ENCODE measurements at places on chromosomes 1 and 21.

- no peak for DNase-seq
Observed at GRCh38 chr1:182098301-182098700, 36.8 kb upstream of the ZNF648 start.

GRCh38 chr1:176996456-176997090 lies 167.9 kb downstream of the ASTN1 start:
- peak; percentile 70 for DNase-seq

DNA sequence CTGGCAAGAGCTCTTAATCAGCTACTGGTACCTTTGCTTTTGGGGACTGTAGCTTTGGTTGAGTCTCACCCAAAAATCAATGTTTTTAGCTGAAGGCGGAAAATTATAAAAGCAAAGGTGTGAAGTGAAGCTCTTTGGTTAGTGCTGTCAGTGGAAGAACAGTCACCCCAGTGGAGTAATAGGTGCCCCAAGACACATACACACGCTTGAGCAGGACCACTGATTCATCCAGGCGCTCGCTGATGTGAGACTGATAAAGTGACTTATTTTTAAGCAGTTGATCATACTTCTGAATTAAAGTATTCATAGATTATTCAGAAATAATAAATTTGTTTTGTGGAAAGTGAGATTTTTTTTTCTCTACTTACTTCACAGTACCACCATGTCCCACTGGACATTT lies 37.1 kb downstream of the TGFB2 start:
- DNase-seq: no peak

DNA sequence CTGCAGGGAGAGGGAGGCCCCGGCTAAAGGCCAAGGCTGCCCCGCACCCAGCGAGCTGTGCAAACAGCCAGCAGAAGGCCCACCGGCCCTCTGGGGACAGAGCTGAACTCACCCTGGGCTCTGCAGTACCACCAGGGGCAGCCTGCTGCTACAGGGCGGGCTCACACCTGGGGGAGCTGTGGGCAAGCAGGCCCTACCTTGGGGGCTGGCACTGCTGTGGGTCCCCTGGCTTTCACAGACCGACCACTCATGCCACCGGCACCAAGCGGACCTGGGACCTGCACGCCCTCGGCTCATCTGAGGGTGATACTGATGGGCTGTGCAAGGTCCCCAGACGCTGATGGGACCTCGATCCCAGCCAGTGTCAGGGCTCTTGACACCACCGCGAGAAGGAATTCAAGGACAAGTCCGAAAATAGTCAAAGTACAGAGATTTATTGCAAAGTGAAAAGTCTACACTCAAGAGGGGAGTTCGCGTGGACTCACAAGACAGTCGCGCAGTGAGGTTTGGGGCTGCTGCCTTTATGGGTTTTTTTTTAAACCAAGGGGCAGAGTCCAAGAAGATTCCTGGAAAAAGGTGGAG lies 61.0 kb upstream of the ADARB1 start:
- DNase-seq: peak; percentile 11

GRCh38 chr1:85453640-85454194 lies 11.2 kb downstream of the DDAH1 start:
- DNase-seq: no peak

DNA sequence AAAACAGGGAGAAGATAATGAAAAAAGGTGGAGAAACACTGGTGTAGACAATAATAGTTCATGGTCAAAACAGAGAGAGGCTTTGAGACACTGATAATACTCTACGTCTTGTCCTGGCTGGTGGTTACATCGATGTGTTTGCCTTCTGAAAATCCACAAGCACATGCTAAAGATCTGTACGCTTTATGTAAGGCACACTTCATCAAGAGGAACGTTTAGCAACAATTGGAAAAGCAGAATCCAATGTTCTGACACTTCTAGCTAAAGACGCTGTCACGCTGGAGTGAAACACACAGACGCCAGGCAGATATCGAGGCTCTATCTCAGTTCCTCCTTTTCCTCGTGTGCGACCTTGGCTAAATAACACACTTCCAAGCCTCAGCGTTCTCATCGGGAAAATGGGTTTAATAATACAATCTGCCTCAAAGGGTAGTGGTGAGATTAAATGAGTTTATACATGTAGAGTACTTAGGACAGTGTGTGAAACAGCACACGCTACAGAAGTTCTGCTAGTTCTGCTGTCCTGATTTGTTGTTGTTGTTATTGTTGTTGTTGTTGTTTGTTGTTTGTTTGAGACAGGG lies 386.1 kb downstream of the SETD4 start:
- DNase-seq: no peak

- no peak for DNase-seq
Observed at GRCh38 chr1:11558871-11559590, 80.1 kb downstream of the DISP3 start.

GRCh38 chr1:62891956-62892562 lies 108.1 kb downstream of the ATG4C start:
- DNase-seq: no peak

- no peak for DNase-seq
Observed at GRCh38 chr1:38570657-38570975, 289.0 kb downstream of the RRAGC start.

DNA sequence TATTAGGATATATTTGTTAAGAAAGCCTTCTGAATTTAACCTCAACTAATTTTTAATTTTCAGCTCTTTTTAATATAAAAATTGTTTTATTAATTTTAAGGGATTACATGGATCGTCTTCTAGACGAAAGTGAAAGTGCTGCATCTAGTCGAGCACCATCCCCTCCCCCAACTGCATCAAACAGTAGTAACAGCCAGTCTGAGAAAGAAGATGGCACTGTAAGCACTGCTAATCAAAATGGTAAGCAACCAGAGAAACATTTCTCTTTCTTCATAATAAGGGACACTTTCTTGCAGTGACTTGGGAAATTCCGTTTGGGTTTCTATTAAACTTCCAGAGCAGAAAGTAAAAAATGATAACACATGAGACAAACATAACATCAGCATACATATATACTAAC lies 56.9 kb downstream of the MIER1 start:
- DNase-seq: no peak

- DNase-seq: no peak
Observed at GRCh38 chr1:98177751-98178150, 256.9 kb upstream of the DPYD start.

DNA sequence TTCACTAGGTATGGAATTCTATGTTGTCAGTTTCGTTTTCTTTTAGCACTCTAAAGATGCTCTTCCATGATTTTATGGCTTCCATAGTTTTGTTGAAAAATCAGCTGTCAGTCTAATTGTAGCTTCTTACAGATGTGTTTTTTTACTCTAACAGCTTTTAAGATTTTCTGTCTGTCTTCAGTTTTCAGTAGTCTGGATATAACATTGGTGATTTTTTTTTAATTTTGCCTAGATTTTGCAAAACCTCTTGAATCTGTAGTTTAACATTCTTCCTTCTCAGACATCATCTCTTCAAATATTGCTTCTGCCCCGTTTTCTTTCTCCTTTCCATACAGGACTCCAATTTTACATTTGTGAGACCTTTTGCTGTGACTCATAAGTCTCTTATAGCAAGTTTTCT lies 17.9 kb upstream of the DYRK1A start:
- DNase-seq: no peak

GRCh38 chr21:46437096-46437498 lies 21.6 kb upstream of the DIP2A start:
- no peak for DNase-seq

GRCh38 chr1:107247679-107248078 lies 106.8 kb downstream of the NTNG1 start:
- no peak for DNase-seq

DNA sequence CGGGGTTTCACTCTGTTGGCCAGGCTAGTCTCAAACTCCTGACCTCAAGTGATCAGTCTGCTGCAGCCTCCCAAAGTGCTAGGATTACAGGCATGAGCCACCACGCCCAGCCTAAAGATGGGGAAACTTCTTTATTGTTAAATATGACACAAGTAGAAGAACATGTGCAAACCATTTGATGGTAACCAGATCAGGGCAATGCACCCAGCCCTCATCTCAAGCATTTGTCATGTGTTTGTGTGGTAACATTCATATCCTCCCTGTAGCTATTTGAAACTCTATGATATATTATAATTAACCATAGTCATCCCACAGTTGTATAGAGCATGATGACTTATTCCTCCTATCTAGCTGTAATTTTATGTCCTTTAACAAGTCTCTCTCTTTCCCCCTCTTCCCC lies 119.5 kb upstream of the TMPRSS2 start:
- DNase-seq: no peak

DNA sequence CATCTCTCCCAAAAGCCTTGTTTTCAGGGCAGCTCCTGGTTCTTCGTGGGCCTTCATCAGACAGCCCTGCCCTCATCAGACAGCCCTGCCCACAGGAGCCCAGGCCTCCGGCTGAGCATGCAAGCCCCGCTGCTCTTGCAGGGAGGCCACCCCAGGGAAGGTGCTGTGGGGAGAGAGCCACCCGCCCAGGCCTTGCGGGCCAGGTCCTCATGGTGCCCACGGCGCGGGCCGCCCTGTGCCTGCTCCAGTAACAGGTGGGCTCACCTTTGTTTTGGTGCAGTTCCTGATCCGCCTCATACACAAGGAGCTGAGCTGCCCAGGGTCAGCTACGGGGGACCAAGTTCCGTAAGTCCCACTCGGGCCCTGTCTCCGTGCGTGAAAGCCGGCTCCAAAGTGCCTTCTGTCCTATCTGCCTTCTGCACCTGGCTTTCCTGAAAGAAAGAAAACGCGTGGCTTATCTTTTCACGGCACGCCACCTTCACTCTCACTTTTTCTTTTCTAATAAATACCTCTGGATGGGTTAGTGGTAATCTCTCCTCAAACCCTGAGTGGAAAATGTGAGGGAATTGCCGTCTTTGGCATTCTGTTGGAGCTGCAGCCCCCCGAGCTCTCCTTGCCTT lies 65.9 kb downstream of the SLC37A1 start:
- no peak for DNase-seq

DNA sequence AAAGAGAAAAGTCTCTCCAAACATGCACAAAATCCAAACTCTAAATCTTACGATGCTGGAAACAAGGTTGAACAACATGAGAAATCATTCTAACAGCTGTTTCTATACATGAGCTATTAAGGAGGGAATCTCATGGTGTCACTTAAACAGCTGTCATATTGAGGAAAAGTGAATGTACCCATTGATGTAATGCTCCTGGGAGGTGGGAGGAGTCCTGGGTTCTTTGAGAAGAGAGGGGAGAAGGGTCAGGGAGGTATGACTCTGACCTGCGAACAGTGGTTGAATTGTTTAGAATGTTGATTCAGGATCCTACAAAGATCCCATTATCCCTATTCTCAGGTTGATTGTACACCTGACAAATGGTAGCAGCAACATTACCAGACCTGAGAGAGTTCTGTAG lies 49.3 kb downstream of the ZC3H11B start:
- no peak for DNase-seq

- DNase-seq: no peak
Observed at GRCh38 chr1:22043198-22043769, 9.2 kb upstream of the CDC42 start.

- peak; percentile 17 for DNase-seq
Observed at GRCh38 chr1:24635195-24635843, 7.8 kb upstream of the SRRM1 start.

DNA sequence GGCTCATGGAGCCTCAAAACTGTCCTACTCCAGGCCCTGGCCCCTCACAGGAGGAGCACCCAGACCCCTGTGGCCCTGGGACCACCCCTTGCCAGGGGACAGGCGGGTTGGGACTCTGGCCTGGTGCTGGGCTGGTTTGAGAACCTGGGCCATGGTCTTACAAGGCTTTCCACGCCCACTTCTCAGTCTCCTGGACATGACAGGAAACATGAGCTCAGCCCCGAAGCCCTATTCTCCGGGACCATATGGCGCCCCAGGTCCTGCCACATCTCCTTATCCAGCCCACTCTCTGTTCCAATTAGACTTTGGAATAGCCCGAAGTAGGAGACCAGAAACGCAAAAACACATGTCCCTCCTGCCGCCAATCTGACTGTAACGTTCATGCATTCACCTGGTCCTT lies 47.9 kb downstream of the KCNAB2 start:
- no peak for DNase-seq

- no peak for DNase-seq
Observed at GRCh38 chr21:46411236-46411635, 47.5 kb upstream of the DIP2A start.

GRCh38 chr1:21872445-21873079 lies 60.5 kb downstream of the LDLRAD2 start:
- DNase-seq: no peak

DNA sequence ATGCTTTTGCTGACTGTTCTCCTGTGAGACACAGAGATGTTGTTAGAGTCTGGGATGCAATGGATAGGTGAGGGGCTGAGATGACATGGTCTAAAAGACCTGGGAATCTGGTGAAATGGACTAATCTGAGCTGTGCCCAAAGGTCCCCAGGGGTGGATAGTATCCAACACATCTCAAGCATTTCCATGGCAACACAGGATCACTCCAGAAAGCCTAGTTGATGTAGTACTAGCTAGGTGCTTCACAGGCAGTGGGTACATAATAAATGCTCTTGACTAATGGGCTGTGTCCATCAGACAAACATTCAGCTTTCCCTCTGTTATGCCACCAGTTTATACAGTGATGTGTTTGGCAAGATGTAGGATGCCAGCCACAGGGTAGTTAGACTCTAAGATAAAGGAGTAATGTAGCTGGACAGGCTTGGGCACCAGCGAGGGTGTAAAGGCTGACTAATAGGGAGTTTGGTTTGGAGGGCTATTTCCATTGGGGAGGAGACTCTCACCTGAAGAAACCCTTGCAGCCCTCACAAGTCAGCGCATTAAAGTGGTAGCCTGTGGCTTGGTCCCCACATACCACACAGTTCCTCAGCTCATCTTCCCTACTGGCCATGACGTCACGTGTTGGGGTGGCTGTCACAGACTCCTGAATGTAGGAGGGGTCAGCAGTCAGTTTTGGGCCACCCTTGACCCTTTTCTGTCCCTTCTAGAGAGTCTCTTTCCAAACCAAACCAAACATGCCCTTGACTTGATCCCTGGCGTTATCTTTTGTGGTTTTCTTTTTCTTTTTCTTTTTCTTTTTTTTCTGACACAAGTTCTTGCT lies 1.8 kb downstream of the NR1I3 start:
- no peak for DNase-seq

- no peak for DNase-seq
Observed at GRCh38 chr1:107927820-107928219, 37.2 kb downstream of the VAV3 start.

- no peak for DNase-seq
Observed at GRCh38 chr1:165381745-165382505, 25.4 kb upstream of the LMX1A start.

GRCh38 chr1:213119794-213120193 lies 68.8 kb downstream of the RPS6KC1 start:
- no peak for DNase-seq

GRCh38 chr1:206949208-206949607 lies 2.9 kb upstream of the PIGR start:
- DNase-seq: no peak
